Osteoblast (primary cell): ENCODE measurements at places on chromosomes 3 and 15. TPM values are rescaled to one million over a fixed set of nuclear protein-coding genes. Genes with fewer than 3 reads are reported as not detected.

DNA sequence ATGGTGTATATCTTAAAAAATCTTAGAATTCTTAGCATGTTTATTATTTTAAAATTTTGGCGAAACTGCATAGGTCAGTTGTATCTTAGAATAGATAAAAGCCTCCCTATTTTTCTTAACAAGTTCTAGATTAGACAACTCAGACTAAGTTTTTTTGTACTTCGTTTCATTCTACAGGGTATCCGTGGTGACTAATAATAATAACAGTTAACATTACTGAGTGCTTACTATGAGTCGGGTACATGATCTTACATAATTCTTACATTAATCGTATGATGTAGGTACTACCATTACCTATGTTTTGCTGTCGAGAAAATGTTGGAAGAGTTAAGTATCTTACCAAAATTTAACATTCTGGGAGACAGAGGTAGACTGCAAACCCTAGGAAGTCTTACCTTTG lies 60.7 kb downstream of the UBE2E2 start:
- DNase-seq, result no peak

DNA sequence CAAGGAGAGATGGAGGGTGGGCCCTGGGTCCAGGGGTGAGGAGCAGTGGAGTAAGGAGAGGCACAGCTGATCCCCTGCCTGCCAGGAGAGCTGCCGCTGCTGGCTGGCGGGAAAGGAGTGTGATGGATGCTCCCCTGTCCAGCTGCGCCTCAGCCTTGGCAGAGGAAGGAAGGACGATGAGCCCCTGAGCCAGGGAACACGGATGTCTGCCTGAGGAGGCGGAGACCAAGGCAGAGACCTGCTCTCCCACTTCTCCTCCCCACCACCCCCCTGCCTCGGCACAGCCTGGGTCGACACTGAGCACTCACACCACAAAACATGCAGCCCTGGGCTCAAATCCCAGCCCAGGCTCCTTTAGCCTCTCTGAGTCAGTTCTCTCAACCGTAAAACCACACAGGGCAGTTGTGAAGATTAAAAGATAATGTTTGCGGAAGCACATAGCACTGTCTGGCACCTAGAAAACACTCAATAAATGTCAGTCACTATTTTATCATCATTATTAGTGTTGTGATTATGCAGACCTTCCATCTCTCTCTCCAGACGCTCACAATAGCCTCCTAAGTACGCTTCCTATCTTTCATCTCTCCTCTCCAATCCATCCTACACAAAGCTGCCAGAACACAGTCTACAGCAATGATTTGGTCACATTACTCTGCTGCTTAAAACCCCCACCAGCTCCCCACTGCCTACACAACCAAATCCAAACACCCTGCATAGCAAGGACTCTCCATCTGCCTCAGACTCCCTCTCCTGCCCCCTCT lies 52.2 kb downstream of the SEMA5B start:
- DNase-seq, result peak; percentile 94

Gene ZNF620
- 0.88 and 1.1 TPM in 2 replicates for total RNA-seq

DNA sequence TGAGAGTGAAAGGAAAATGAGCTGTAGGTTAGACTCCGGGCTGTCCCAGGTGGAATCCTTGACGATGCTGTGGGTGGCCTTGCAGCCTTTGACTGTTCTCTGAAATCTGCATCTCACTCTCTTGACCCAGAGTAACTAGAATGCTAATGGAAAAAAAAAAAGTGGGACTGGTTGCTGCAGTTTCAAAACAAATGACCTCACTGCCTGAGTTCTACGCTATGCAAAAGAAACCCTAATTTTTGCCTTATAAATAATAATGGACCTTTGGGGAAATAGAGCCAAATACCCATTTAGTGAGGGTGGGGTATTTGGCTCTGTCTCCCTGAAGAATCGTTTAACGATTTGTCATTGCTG lies 309.7 kb upstream of the C2CD4B start:
- no peak for DNase-seq

- no peak for DNase-seq
Observed at GRCh38 chr3:195596765-195597171, 13.0 kb upstream of the APOD start.

- DNase-seq, result no peak
Observed at GRCh38 chr3:150035910-150036612, 65.4 kb upstream of the PFN2 start.

DNA sequence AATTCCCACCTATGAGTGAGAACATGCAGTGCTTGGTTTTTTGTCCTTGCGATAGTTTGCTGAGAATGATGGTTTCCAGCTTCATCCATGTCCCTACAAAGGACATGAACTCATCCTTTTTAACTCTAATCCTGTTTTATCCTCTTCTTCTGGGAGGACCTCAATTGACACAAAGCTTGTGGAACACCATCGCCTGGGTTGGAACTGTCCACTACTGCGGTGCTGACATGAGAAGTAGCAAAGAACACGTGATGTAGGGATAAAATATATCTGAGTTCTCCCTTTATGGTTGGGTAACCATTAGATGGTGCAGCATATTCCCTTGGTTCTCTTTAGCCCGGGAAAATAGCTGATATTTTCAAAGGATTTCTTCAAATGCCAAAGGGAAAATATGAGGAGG lies 105.3 kb upstream of the TOPAZ1 start:
- DNase-seq, result no peak

Gene CCDC54
- total RNA-seq, result not detected in 2 replicates

DNA sequence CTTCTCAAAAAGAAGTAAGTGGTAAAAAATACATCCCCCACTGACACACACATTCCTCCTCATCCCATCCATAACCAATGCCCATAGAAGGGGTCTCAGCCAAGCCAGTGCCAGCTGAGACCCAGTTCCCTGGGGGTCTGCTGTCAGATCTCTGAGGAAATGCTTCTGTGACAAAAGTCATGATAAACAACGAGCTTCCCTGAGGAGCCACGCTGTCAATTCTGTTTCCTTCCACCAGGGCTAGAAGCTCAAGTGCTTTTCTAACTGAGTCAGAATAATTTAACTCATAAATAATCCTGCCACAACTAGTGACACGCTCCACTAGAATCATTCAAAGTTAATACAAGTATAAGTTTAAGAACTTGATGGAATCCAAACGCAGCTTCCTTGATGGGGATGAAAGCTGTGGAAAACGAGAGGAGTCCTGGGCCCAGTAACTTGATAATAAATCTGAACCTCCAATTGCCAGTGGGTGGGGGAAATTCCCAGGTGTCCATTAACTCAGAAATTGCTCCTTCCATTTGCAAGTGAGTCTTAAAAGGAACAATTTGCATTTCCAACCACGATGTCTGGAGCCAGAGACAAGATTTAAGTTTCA lies 348.7 kb upstream of the LMCD1 start:
- no peak for DNase-seq

DNA sequence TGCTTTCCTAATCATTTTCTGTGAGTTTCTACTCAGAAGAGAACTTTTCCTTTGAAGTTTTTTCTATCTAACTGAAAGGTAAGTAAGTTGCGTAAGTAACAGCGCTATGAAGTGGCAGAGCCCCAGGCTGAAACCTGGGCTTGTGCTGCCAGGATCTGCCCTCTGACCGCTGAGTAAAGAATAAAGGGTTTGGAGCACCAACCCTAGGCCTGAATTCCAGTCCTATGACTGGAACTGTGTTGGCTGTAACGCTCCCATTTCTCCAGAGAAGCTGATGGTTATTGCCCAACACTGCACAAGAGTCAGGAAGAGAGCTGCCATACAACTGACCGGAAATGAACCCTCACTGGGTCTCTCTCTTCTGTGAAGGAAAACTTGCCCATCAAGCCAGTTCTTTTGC lies 87.0 kb downstream of the FOXB1 start:
- DNase-seq, result peak; percentile 89

Gene CPLX3
- total RNA-seq, result not detected in 2 replicates

DNA sequence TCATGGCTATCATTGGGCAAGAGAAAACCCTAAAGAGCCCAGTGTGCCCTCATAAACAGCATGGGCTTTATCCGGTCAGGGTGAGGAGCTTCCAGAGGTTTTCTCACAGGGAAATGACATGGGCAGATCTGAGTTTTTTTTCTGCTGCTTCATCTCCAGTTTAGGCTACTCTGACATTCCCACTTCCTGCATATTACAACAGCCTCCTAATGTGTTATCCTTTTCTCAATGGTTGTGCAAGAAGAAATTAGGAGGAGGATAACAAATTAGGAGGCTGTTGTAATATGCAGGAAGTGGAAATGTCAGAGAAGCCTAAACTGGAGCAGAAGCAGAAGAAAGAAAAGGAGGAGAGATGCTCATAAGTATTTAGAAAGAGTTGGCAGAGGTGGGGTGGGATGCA lies 175.6 kb downstream of the MTHFS start:
- DNase-seq, result no peak

GRCh38 chr3:133944181-133944580 lies 48.5 kb upstream of the RAB6B start:
- peak; percentile 87 for DNase-seq

Gene IL17RD
- total RNA-seq, result 2.2 and 3.5 TPM in 2 replicates

DNA sequence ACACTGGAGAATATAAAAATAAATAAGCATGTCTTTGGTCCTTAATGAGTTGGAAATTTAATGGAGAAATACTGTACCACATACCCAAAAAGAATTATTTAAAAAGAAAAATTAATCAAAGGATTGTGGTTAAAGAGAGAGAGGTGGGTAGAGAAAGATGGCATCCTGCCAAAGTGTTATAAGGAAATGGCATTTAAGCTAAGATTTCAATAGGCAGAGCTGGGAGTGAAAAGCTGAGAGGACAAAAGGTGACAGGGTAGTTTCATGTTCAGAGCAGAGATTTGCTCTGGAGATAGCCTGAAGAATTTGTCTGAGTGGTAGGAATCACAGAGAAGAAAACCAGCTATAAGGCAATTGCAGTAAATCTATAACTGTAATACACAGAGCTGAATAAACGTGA lies 181.0 kb downstream of the SI start:
- no peak for DNase-seq

GRCh38 chr3:172687501-172687900 lies 23.4 kb downstream of the NCEH1 start:
- DNase-seq, result peak; percentile 3

Gene CSTA
- total RNA-seq, result 18.1 and 18.3 TPM in 2 replicates

Gene OSTN
- under 0.01 TPM in 1 of 2 replicates, not detected in the other for total RNA-seq
